ENCODE measurements at places on chromosomes 13 and 19.
A peak's percentile ranks its signal among the peaks of the same experiment; 100 is the strongest.

GRCh38 chr13:112859128-112859816 is 109.7 kb upstream of the MCF2L start:
- no peak for DNase-seq

GRCh38 chr13:23985839-23986238 is 88.5 kb upstream of the C1QTNF9B start:
- no peak for DNase-seq

- no peak for DNase-seq
Observed at GRCh38 chr19:22604571-22605274, 29.4 kb upstream of the ZNF492 start.

GRCh38 chr13:30222254-30222653 is 85.1 kb downstream of the KATNAL1 start:
- DNase-seq: peak; percentile 64

DNA sequence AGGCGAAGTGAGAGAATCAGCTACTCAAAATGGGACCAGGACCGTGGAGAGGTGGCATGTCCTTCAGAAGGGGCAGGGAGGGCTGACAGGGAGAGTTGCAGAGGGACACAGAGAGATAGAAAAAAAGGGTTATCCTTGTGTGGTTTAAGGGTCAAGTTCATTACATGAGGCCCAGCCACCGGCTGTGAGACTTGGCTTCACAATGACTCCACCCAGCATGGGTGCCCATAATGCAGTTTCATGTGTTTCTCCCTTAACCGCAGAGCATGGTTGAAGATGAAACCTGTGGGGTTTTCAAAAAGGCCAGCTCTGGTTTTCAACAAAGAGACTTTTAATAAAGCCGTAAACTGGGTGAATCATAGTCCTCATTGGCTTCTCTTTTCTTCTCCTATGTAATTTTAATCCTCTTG is 164.6 kb downstream of the KLF5 start:
- DNase-seq: peak; percentile 82

- no peak for DNase-seq
Observed at GRCh38 chr19:33667141-33667650, 45.4 kb downstream of the CHST8 start.

- DNase-seq: no peak
Observed at GRCh38 chr13:113053801-113054604, 51.6 kb upstream of the F7 start.

DNA sequence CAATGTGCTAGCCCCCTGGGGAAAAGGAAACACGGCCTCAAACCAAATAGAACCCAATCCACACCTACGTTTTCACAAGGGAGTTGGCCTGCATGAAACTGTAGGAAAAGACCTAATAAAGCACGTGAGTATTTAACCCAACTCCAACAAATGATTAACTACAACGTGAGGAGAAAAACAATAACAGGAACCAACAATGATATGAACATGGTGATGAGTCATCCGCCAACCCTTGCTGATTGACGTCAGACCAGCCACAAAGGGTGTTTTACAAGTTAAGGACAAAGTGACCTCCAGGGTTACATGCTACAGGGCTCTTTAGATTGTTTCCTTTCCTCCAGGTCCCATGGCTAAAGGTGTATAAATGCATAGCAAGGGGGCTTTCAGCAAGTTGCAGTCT is 460.5 kb downstream of the COG6 start:
- peak; percentile 72 for DNase-seq

Measured in activated CD4-positive, alpha-beta T cell treated with anti-CD3 and anti-CD28 coated beads, Interleukin-10, Interleukin-2, amounts not matched to agents 100 ng/mL and 50 ng/mL, durations not matched to agents 16 hours and 8 hours (primary cell).